ENCODE measurements at places on chromosomes 11 and 22. TPM values are rescaled to one million over a fixed set of nuclear protein-coding genes. Genes with fewer than 3 reads are reported as not detected.

CD44 gene
- polyA plus RNA-seq: 0.43 TPM

MFNG gene
- not detected for polyA plus RNA-seq

FIBIN gene
- polyA plus RNA-seq: 1.5 TPM

BARX2 gene
- 0.27 TPM for polyA plus RNA-seq

FADD gene
- polyA plus RNA-seq: not detected

DDI1 gene
- polyA plus RNA-seq: not detected

CCDC116 gene
- not detected for polyA plus RNA-seq

APOL5 gene
- not detected for polyA plus RNA-seq

RBMXL2 gene
- polyA plus RNA-seq: not detected

OR5D13 gene
- polyA plus RNA-seq: not detected

ANGPTL5 gene
- polyA plus RNA-seq: 0.42 TPM

PICK1 gene
- 2.5 TPM for polyA plus RNA-seq

OR6A2 gene
- not detected for polyA plus RNA-seq

GAL gene
- polyA plus RNA-seq: not detected

Measured in Purkinje cell (primary cell).